ENCODE measurements at places on chromosomes 2 and 18.

DNA sequence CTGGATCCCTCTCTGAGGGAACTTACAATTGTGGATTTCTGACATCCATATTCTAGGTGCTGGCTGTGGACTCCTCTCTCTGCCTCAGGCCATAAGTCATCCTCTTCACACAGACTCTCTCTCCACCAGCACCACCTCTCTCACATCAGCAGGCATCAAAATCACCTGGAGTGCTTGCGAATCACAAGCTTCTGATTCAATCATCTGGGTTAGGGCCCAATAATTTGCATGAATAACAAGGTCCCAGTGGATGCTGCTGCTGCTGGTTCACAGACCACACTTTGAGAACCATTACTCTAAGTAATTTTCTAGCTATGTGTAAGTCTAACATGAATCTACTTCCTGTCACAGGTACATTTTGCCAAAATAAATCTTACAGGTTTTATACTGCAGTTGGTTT is 214.9 kb downstream of the DSEL start:
- DNase-seq = no peak

- DNase-seq = no peak
Measured at GRCh38 chr2:230225486-230225885, at the start of gene SP140. Gene SP140, plus strand, starts transcription at chr2:230225736. Its CDS starts 109 bp downstream, at chr2:230225845.

- DNase-seq = no peak
Measured at GRCh38 chr2:134144081-134144596, 109.7 kb upstream of the MGAT5 start.

GRCh38 chr2:68126561-68126960 is 31.1 kb upstream of the PNO1 start:
- DNase-seq = no peak

DNA sequence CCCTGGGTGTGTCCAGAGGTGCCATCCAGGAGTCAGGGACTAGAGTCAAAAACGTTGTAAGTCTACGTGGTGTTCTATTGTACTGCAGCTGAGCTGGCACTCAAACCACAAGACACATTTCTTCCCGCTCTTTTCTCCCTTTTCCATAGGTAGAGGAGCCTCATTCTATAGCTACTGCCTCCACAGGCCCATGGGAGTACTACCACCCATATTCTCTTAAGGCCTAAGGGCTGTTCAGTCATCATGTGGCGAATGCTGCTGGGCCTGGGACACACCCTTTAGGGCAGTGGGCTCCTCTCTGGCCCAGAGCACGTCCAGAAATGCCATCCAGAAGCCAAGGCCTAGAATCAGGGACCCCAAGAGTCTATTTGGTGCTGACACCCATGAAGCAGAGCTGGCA is 1271.7 kb downstream of the CNTNAP5 start:
- DNase-seq = no peak

DNA sequence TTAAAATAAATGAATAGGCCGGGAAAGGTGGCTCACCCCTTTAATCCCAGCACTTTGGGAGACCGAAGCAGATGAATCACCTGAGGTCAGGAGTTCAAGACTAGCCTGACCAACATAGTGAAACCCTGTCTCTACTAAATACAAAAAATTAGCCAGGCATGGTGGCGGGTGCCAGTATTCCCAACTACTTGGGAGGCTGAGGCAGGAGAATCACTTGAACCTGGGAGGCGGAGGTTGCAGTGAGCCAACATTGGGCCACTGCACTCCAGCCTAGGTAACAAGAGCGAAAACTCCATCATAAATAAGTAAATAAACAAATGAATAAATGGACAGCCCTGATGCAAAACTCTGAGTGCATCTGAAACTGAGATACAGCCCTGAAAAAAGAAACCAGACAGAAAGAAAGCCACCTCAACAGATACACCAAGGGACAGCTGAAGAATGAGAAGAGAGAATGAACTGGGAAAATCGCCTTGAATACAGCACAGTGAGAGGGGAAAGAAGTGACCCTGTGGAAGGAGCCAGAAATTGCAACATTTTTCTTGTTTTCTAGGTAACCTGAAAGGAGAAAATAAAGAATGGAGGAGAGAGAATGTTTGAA is 64.4 kb downstream of the TRABD2A start:
- no peak for DNase-seq

DNA sequence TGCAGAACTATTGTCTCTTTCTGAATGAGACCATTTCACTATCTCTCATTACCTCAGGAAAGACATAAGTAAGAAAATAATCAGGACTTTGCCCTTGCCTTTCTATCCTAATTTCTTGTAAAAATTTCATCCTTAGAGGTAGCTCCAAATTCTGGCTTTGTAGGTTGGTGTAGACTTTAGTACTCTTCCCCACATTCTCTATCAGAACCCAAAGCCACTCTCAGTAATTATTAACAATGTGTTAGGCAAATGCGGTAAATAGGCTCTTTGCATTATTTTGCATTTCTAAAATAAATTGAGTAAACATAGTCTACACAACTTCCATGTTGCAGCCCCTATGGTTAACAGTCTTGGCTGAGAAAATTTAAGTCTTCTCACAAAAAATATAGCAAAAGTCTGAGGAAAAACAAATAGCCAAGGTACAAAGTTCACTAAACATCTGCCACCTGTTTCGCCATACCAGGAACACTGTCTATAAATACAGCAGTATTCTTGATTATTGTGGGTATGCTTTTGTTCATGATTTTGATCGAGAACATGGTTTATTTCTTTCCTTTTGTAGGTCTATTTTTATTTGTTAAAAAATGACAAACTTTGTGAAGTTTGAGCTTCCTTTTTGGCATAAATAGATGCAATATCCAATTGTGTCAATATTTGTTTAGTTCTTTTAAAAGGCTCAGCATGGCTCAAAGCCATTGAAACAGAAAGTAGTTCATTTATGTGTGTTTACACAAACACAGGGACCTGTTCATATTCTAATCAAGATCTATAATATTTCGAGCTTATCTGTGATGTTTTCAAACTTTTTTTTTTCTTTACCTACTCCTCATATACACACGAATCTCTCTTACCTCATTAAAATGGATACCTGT is 1061.5 kb downstream of the CNTNAP5 start:
- DNase-seq = no peak

Data from A549 (cell line).